ENCODE measurements at places on chromosomes 3 and 15.

- no peak for DNase-seq
These were observed 34.0 kb upstream of the DUSP7 start for GRCh38 chr3:52090131-52090932.

- no peak for DNase-seq
These were observed 71.1 kb downstream of the TBL1XR1 start for GRCh38 chr3:177126015-177126773.

DNA sequence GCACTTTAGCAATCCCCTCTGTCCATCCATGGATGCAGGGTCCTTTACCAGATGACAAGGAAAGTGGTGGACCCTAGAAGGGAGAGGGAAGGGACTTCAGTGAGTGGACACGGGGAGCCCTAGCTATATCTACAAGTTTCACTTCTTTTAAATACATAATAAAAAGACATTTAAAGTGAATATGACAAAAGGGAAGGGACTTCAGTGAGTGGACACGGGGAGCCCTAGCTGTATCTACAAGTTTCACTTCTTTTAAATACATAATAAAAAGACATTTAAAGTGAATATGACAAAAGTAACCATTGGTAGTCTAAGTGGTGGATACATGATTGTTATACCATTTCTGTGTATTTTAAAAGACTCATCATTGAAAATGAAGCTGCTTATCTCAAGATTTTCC lies 81.9 kb upstream of the HES1 start:
- no peak for DNase-seq

DNA sequence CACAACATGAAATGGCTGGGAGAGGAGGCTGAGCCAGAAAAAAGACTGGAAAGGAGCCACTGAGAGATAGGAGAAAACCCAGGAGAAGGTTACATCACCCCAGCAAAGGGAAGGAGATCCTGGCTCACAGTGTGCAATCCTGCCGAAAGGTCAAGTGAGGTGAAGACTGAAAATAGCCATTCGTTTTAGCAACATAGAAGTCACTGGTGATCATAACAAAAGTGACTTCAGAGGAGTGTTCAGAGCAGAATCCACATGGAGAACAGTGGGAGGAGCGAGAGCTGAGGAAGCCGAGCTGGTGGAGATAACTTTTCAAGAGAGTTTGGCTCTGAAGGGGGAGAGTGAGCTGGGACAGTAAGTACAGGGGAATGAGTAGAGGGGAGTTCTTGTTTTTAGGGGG lies 5.4 kb upstream of the HEG1 start:
- DNase-seq, result no peak

DNA sequence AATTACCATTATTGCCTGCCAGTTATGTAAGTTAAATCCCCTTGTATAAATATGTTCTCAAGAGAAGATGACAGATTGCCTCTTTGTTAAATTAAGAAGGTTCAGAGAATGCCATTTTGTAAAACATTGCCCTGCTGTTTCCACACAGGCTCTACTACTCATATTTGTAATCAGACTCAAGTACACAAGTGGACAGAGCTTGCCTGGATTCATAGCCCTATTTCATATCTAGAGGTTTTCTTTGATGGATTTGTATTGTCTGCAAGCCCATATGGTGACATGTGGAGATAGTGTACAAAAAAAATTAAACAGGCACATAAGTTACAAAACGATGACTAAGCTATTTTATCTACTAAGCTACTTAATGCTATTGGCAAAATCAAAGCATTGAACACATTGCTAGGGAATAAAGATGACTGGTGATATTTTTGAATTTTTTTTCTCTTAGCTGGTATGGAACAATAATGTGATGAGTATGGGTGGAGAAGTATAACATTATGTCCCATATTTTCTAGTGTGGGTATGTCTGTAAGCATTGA lies 1286.6 kb upstream of the ALCAM start:
- no peak for DNase-seq

GRCh38 chr15:39125226-39125625 lies 455.7 kb upstream of the THBS1 start:
- no peak for DNase-seq

DNA sequence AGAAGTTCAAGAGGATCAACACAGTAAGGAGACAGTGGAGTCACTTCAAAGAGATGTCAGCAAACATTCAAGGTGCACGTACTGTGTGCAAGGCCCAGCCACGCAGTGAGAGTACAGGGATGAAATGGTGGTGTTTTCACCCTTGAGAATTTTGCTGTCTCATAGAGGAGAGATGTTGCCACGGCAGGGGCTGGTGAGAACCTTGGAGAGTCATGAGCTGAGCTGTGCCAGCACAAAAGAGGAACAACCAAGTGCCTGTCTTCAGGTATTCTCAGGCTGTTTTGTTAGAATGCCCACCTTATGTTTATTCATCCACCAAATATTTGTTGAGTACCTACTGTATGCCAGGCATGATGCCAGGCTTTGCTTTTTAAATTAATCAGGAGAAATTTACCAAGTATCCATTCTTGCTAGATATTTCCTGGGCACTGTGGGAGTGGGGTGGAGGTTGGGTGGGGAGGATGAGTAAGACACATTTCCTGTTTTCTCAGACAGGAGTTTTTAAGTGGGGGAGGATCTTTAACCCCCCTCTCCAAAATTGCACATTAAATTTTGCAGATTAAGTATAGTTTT lies 72.6 kb downstream of the SLC6A11 start:
- no peak for DNase-seq

DNA sequence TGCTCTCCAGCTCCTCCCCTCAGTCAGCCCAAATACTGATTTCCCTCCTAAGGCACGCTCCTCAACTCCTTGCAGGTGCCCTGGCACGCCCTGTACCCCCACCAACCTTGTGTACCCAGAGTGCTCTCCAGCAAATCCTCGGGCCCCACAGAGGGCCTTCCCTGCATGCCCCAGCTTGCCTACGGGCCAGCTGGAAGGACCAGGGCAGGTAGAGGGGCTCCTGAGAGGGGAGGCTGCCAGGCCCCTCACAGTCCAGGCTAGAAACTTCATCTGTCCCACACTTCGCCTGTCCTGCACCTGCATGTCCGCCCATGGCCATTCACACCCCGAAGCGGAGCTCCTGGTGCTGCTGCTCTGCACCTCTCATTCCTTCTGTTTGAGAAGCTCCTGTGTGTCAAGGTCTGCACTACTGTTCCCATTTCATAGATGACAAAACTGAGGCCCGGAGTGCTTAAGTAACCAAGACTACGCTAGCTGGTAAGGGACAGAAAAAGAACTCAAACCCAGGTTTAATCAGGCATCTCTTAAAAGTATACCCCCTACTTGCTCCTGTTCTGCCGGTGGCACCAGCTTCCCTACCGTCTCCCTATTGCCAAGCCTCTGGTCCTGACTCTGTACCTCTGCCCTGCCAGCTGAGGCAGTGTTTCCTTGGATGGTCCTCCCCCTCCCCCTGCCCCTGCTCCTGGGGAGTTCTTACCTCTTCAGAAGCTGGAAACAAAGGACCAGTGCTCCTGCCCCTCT lies 35.6 kb downstream of the ZXDC start:
- DNase-seq, result no peak

- no peak for DNase-seq
These were observed at the start of gene KNG1 for GRCh38 chr3:186717039-186717457. Gene KNG1 (plus strand): TSS chr3:186717359. CDS start chr3:186717543, 184 bp downstream.

- DNase-seq, result no peak
These were observed 171.6 kb upstream of the PDZRN3 start for GRCh38 chr3:73796382-73796781.

DNA sequence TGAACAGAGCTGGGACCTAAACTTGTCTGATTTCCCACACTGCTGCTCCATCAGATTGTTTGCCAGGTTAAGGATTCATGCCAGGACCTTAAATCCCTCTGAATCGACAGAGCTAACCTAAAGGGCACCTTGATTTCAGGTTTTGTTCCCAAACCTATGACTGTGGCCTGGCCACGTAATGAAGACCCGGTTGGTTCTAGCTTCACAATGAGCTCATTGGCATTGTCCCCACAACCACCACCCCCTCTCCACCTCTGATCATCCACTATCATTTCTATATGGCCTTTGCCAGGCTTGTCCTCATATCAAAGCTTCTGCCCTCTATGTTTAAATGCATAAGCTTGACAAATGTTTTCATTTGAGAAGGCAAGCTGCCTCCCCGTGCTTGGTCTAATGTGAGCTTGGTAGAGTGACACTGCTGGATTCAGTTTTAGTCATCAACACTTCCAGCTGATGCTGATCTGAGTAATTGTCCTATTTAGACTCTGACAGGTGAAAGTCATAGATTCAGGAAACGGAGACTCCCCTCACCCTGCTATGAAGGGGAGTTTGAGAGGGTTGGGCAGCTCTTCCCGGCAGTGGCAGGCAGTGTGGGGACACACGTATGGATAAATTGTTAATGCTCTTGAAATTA lies 407.1 kb upstream of the CFAP20DC start:
- DNase-seq, result no peak

GRCh38 chr15:97881346-97881965 lies 79.0 kb upstream of the ARRDC4 start:
- DNase-seq, result no peak

- no peak for DNase-seq
These were observed 33.0 kb downstream of the GNB5 start for GRCh38 chr15:52158084-52158765.

GRCh38 chr15:60964527-60964926 lies 264.6 kb downstream of the RORA start:
- no peak for DNase-seq

DNA sequence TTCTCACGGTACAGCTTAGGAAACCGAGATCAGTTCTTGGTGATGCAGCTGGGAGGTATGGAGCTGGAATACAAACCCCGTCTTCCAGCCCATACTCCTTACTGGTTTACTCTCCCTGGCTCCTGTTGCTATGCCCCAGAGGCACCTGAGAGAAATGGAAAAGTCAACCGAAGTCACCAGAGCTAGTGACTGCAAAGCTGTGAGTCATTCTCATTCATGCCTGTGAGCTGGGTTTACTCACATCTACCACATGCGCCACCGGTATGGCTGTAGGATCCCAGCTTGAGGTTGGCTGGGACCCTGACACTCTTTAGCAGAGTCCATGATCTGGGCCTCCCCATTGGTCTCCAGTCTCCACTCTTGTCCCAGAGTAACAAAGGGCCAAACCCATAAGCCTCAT lies 111.5 kb upstream of the ETV5 start:
- DNase-seq, result no peak

DNA sequence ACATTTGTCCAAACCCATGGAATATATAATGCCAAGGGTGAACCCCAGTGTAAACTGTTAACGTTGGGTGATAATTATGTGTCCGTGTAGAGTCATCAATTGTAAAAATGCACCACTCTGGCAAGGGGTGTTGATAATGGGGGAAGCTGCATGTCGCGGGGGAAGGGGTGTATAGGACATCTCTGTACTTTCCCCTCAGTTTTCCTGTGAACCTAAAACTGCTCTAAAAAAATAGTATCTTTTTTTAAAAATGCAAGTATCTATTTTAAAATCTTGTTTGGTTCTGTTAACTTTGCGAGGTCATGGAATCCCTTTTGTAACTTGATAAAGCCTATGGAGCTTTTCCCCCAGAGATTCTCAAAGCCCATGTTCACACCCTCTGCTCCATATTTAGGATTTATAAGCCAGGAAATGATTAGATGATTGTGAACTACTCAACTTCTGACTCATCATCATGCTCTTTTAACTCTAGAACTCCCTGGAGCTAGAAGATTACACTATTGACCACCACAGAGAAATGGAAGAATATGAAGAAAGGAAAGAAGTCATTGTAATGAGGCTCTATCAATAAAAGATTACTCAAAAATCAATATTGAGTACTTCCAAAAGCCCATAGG lies 56.1 kb upstream of the C3orf49 start:
- DNase-seq, result no peak

- DNase-seq, result no peak
These were observed 175.2 kb downstream of the LSAMP start for GRCh38 chr3:116270056-116270455.

DNA sequence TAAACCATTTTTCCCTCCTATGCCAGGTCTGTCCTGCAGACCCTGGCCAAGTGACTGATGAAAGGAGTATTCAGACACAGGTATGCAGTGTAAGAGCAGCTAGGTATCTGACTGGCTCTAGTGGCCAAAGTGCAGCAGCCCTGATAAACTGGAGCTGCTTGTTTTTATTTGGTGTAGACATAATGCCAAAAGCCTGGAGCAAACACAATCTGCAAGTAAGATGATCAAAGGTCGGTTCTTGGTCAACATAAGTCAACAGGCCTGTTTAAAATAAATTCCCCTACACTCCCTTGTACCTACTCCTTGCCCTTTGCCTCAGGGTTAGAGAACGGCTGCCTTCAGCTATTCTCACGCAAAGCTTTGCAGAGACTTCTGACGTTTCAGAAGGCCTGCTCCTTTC lies 1003.1 kb downstream of the ZPLD1 start:
- no peak for DNase-seq

DNA sequence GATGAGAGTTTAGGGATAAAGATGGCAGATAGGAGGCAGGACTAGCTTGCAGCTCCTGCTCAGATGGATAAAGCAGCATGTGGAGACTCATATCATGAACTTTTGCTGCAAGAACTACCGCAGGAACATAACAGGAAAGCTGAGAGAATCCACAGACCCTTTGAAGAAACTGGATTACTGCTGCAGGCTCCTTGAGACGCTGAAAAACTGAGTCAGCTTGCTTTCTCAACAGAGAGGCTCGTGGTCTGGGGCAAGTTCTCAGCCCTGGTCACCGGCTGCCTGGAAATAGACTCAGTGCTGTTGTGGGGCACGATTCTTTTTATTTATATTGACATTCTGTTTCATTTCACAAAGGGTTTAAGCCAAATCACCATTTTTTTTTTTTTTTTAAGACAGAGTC lies 28.8 kb upstream of the TRIM59 start:
- DNase-seq, result no peak
